ENCODE measurements at places on chromosomes 6 and 20.

DNA sequence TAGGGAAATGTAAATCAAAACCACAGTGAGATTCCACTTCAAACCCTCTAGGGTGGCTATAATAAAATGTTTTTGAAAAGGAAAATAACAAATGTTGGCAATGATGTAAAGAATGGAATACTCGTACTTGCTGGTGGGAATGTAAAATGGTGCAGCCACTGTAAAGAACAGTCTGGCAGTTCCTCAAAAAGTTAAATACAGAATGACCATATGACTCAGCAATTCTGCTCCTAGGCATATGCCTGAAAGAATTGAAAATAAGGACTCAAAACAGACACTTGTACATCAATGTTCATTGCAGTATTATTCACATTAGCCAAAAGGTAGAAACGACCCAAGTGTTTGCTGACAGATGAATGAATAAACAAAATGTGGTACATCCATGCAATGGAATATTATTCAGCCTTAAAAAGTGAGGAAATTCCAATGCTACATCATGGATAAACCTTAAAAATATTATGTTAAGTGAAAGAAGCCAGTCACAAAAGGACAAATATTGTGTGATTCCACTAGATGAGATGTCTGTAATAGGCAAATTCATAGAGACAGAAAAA, 10.2 kb upstream of the RNF114 start:
- DNase-seq, result no peak

DNA sequence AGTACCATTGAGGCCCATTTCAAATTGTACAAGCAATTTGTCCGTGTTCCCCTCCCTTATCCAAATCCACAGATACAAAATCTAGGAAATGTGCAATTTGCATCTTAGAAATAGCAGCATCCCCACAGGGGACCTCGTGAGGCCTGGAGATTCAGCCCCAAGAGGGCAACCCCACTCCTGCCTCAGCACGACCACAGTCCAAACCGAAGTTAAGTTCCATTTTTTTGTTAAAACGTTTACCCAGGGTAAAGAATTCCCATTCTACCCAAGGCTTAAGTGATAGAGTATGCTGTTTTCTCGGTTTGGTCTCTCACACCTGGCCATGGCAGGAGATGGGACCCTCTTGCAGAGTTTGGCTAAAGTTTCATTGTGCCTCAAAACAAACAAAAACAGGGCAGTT, 41.2 kb downstream of the PLCG1 start:
- DNase-seq, result no peak

DNA sequence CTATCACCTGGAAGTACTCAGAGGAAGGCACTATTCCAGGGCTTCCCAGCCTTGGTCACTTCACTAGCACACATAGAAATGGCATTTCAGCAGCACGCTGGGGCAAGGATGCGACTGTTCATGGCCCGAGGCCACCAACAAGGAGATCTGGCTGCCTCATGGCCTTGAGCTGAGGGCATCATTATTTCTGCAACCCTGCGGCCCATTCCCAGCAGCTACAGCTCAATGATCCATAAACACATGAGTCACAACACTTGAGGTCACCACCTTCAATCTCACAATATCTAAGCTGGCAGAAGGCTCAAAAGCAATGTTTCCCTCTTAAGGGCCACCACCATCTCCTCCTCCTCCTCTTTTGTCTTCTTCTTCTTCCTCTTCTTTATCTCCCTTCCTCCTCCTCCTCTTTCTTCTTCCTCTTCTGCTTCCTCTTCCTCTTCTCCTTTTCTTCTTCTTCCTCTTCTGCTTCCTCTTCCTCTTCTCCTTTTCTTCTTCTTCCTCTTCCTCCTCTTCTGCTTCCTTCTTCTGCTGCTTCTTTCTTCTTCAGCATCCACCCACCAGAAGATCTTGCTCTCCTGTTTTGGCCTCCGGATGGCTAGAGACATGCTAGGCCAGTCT, 382.9 kb upstream of the CNR1 start:
- DNase-seq, result no peak

DNA sequence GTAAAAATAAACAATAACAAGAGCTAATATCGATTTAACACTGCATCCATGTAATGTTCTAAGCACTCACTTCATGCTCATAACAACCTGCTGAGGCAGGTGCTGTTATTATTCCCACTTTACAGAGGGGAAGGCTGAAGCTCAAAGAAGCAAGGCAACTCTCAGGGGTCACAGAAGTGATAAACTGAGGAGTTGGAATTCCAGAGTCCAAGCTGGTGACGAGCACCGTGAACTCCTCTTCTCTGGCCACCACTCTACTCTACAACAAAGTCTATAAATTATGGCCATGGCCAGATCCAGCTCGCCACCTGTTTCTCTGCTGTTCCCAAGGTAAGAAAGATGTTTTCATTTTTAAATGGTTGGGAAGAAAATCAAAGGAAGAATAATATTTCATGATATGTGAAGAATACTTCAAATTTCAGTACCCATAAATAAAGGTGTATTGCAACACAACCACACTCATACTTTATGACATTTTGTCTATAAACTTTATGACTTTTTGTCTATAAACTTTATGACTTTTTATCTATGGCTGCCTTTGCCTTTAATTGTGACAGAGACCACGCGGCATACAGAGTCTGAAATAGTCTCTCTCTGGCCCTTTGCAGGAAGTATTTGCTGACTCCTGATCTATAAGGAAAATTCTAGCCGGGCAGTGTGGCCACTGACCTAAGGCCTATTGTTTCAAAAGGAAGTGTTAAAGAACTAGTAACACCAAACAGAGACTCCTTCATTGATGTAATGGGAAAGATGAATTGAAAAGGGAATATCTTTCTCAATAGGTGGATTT, 113.2 kb upstream of the KCNG1 start:
- DNase-seq, result no peak

DNA sequence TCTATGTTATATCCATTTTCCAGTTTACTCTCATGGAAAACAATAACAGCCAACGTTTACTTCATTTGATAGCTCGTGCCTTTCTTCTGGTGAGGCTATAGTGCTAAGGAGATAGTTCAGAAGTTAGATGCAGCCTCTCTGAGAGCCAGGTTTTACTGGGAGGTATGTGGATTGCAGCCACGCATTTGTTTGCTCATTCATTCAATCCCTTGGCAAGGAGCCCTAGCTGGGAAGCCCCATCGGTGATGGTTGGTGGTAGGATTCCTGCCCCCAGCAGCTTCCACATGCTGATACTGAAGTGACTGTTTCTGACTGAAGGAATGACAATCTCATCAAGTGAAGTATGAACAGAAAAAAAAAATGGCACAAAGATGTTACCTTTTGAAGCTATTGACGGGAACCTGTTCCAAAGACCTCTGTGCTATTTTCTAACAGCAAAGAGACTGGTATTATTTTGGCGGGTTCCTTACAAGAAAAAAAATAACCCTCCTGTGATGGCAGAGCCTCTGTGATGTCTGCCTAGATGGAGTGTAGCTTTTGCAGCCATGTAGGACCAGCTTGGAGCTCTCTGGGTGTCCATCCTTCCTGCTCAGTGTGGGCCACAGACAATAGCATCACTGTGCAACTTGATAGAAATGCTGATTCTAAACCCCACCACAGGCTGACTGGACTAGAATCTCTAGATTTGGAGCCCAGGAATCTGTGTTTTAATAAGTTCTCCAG, 30.6 kb downstream of the SNAP25 start:
- peak; percentile 29 for DNase-seq

GRCh38 chr6:136290410-136291010, 864 bp upstream of the BCLAF1 start:
- peak; percentile 91 for DNase-seq

- peak; percentile 62 for DNase-seq
Measured at GRCh38 chr20:1225783-1226654, at the start of gene RAD21L1. Gene RAD21L1 (plus strand): TSS chr20:1226044. CDS start chr20:1228454, 2,410 bp downstream.

DNA sequence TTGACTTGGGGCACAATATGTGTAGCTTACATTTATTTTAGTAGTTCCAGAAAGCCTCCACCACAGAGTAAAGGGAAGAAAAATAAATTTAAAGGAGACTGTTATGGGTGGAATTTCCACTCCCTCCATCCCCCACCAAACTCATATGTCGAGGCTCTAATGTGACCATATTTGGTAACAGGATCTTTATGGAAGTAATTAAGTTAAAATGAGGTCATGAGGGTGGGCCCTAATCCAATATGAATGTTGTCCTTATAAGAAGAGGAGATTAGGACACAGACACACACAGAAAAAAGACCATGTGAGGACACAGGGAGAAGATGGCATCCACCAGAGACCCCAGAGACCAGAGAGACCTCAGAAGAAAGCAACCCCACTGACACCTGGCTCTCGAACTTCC, 189.7 kb downstream of the EDN1 start:
- peak; percentile 42 for DNase-seq

- DNase-seq, result no peak
Measured at GRCh38 chr6:53766930-53767329, 27.9 kb upstream of the LRRC1 start.

DNA sequence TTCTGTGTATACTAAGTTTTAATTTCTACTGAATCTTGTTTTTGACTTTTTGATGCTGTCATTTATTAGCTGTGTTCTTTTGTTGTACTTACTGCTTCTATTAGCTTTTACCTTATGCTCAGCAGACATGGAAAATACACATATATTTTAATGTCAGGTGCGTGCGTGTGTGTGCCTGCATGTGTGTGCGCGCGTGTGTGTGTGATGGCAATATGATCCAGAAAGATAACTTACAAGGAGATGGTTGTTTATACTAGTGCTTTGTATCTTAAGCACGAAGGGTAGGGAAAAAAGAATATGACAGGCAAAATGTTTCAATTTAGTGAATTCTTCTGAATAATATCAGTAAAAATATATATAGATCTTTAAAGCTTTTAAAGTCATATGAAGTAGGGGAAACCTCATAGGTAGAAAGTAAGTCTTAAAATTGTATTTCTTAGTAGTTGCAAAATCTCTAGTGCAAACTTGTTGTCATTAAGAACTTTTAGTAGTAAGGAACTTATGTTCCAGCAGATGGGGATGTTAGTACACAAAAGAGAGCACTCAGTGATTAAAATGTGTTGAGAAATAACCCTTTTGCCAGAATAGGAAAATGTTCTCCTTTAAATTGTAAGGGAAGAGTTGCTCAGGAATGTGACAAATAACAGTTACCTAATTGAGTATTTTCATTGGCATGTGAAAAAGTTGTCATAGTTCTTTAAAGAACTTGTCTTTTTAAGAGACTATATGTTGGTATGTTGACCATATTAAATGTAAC, 13.2 kb downstream of the QKI start:
- peak; percentile 86 for DNase-seq

DNA sequence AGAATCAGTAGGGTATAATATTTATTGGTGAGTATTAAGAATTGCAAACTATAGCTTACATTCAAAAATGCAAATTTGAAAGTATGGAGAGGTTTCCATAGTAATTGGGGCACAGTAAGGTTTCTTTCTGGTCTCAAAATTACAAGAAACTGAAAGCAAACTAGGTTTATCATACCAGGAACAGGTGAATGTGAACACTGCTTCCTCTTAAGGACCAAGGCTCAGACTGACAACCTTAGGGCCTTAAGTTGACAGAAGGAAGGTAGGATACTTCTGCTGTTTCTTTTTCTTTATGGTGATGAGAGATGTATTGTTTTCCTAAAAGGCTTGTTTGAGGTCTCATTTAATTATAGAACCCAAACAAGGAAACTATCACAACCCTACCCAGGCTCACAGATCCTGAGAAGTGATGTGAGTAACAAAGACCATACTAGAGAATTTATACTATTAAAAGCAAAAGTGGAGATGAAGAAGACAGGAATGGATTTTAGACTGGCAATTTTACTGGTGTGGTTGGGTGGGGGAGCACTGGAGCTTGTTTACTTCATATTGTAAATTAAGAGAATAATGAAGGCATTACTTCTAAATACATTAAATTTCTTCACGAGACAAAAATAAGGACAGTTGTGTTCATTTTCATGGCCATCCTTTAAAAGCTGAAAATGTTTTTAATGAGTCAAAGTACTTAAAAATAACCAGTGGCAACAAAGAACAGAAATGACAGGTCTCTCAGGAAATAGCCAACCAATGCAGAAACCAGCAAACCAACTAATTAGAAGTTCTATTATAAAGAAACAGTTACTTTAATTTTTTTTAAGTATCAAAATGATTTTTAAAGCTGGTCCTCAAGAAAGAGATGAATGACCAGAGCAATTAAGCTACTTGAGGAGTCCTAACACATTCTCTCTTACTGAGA, 21.3 kb downstream of the STAU1 start:
- DNase-seq, result no peak

DNA sequence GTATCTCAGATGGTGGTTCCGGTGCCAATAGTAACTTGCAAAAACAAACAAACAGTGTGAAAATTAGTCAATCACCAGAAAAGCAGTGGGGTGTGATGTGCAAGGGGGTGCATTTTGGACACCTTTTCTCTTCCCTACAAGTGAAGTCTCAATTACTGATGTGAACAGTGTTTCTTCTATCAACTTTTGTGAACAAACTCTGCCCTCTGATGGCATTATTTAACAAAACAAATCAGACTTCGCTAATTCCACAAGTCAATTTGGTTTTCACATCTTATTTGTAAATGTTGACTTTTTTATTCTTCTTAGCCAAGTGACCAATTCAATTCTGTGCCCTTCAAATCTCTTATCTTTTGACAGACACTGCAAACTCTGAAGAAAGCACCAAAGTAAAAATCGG, 212.2 kb downstream of the UST start:
- DNase-seq, result no peak

GRCh38 chr6:72948153-72948552, 277.1 kb downstream of the KHDC1L start:
- no peak for DNase-seq

- no peak for DNase-seq
Measured at GRCh38 chr20:31919410-31920155, 32.3 kb downstream of the PDRG1 start.

- no peak for DNase-seq
Measured at GRCh38 chr6:6365242-6365641, 44.8 kb upstream of the F13A1 start.

DNA sequence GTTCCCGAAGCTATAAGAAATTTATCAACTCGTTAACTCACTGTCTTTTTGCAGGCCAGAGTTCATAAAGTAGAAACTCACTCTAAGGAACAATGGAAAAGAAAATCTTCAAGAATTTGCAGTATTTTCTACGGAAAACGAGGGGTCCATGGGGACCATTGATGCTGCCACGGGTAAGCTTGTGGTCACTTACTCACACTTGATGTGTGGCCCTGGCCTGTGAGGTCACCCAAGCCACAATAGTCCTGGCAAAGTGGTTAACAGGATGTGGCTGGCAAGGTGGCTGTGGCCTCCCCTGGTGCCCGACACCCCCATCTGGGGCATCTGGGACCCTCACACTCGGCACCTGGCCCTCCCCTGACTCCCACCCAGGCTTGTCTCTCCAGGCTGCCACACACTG, 123.4 kb downstream of the C6orf118 start:
- no peak for DNase-seq

DNA sequence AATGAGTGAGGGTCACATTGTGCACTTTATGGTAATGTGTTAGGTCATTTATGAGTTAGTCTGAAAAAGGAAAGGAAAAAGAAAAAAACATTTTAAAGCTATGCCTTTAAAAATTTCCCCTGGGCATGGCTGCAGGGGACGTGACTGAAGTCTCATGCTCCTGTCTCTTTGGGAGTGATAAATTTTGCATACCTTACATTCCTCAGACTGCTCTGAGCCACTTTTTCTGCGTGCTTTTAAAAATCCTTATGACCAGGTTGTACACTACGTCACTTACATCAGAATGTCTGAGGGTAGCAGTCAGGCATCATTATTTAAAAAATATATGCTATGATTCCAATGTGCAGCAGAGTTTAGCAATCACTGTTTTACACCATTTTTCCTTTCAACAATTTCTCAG, 121.2 kb downstream of the RFPL4B start:
- peak; percentile 32 for DNase-seq
